ENCODE measurements at places on chromosomes 13 and 19. TPM values are rescaled to one million over a fixed set of nuclear protein-coding genes. Genes with fewer than 3 reads are reported as not detected.

- DNase-seq, result no peak
Measured at GRCh38 chr13:35549481-35549880, 73.0 kb upstream of the MAB21L1 start.

- DNase-seq, result no peak
Measured at GRCh38 chr13:65217471-65217995, 2012.6 kb downstream of the PCDH9 start.

DNA sequence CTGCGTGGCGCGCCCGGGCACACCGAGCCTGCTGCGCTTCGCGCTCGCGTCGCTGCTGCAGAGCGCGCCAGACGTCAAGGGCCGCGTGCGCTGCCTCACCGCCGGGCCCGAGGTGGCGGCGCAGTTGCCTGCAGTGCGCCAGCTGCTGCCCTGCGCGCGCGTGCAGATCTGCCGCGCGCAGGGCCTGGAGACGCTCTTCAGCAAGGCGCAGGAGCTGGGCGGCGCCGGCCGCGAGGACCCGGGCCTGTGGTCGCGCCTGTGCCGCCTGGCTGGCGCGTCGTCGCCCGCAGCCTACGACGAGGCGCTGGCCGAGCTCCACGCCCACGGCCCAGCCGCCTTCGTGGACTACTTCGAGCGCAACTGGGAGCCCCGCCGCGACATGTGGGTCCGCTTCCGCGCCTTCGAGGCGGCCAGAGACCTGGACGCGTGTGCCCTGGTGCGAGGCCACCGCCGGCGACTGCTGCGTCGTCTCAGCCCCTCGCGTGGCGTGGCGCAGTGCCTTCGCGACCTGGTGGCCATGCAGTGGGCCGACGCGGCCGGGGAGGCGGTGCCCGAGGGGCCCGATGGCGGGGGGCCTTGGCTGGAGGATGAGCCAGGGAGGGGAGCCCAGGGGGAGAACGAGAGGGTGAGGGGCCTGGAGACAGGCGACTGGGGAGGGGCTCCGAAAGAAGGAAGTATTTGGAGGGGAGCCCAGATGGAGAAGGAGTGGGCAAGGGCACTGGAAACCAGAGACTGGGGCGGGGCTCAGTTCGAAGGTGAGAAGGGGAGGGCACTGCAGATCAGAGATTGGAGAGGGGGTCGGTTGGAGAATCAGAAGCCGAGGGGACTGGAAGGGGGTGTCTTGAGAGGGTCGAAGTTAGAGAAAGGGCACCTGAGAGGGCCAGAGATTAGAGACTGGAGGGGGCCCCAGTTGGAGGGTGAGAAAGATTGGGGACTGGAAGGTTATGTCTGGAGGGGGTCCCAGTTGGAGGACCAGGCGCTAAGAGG is 24.7 kb downstream of the ZSWIM9 start:
- no peak for DNase-seq

GRCh38 chr13:51802631-51803418 is 1.1 kb downstream of the DHRS12 start:
- no peak for DNase-seq

- no peak for DNase-seq
Measured at GRCh38 chr13:49567491-49567890, 17.9 kb downstream of the RCBTB1 start.

MEDAG gene
- 5.4 TPM for total RNA-seq

PABPC3 gene
- total RNA-seq, result 0.08 TPM

PSPN gene
- 0.75 TPM for total RNA-seq

PCDH9 gene
- total RNA-seq, result 10.0 TPM

GRCh38 chr13:24618011-24618955 is 61.9 kb upstream of the ATP12A start:
- no peak for DNase-seq

NLRP13 gene
- total RNA-seq, result not detected

- peak; percentile 79 for DNase-seq
Measured at GRCh38 chr19:18589380-18590272, 1.0 kb downstream of the REX1BD start.

DNA sequence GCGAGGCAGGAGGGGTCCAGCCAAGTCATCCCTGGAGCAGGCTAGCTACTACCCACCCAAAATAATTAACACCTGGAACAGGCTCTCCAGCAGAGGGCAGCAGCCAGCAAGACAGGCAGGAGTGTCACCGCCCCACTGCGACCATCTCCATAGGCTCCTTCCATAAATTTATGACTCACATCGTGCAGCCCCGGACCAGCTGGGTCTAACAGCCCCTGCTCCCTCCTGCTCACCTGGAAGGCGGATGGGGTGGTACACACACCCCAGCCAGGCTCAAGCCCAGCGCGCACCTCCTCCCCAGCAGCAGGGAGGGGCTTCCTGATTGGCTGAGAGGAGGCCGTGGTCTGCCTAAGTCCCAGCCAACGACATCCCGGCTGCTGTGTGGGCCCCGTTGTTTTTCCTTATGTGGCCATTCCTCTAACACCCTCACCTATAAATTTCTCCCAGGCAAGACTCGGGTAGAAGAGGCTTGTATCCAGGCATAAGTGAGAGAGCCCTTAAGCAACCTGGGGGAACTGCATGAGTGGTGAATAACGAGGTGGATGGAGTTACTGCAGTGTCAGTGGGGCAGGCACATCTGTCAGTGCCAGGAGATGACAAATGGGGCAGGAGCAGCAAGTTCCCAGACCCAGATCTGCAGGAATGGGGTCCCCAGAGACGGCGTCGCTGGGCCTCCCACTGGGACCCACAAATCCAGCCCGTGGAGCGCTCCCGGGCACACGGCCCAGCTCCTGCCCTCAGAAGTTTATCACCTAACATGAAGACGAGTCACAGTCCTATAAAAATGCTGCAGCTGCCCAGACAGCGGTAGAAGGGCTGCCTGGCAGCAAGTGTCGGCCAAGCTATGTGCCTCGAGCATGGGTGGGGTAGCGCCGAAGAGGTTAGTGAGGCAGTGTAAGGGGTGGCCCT is 43.1 kb downstream of the CEBPG start:
- peak; percentile 72 for DNase-seq

- no peak for DNase-seq
Measured at GRCh38 chr13:70729369-70729768, 621.1 kb upstream of the KLHL1 start.

DNA sequence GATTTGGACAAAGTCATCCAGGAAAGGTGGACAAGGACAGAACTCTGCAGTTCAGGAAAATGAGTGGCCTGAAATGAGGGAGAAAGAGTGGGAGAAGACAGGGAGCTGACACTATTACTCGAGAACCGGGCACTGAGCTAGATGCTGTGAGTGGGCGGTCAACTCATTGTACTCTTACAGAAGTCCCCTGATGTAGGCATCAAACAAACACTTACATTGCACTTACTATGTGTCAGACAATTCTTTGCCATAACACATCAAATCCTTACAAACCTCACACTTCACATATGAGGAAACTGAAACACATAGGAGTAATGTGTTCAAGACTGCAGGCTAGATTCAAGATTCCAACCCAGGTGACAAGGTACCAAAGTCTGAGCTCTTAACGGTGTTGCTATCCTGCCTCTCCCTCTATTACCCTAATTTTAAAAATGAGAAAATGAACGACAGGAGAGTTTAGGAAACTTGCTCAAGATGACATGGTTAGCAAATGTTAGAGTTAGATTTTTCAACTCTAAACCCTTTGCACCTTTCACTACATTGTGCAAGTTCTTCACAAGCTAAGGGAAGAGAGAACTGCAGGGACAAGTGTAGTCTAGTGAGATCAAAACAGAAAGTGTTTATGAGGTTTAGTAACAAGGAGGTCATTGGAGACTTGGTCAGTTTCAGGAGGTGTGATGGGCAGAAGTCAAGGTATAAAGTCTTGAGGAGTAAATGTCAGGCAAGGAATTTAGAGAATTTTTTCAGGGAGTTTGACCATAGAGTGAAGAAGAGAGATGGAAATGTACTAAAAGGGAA is 4.9 kb upstream of the MEDAG start:
- no peak for DNase-seq

- DNase-seq, result no peak
Measured at GRCh38 chr19:19533841-19534240, 4.2 kb upstream of the CILP2 start.

DNA sequence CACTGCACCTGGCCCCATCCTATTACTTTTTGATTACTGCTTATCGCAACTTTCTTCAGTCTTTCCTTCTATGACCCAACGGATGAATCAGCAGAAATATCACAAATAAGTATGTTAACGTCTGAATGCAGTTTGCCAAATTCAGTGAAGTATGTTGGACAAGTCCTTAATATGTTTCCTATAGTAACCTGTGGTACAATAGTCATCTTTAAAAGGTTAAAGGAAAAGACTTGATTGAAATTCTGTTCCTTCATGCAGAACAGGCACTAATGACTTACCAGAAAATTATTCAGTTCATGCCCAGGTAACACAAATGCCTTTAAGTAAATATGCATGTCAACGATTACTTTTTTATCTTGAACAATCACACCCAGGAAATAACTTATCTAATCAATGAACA is 242.6 kb downstream of the KCTD12 start:
- no peak for DNase-seq

DNA sequence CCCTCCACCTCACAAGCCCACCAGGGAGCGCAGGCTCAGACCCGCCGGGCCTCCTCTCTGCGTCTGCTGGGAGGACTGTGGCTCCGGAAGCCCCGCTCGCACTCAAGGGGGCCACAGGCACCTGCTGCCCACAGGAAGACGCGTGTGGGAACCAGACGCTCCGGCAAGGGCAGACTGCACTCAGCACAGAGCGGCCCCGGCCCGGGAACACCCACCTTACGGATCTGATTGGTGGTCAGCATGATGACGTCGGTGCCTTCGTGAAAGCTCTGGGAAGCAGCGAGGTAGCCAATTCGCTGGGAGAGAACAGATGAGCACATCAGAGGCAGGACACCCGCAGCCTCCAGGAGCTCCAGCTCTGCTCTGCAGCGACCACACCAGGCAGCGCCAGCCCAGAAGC is 14.6 kb downstream of the AP3D1 start:
- DNase-seq, result no peak

GRCh38 chr13:110387451-110388107 is 80.5 kb downstream of the COL4A2 start:
- DNase-seq, result peak; percentile 65

DNA sequence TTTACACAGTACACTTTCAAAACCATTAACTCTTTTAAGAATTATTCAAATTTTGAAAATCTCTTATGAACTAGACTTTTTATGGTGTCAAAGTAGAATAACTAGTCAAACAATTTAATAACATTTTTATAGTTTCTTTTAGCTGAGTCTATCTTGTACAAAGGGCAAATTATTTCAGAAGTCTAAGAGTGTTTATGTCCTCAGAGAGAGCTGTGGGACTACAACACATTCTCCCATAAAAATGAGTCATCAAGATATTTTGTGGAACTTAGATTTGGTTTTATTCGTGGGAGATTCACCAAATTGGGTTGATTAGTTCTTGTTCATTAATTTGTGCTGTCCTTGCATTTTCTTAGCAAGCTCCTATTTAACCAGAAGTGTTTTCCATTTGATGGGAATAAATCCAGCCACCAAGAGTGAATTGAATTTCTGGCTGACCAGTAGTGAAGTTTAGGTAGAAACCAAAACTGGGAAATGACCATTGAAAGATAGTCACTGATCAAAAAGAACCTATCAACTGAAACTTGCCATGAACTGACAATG is 291.0 kb downstream of the DLEU7 start:
- no peak for DNase-seq

GRCh38 chr13:113951246-113951999 is 22.5 kb downstream of the C13orf46 start:
- peak; percentile 92 for DNase-seq

- peak; percentile 83 for DNase-seq
Measured at GRCh38 chr19:33245948-33246708, 20.5 kb upstream of the SLC7A10 start.

- no peak for DNase-seq
Measured at GRCh38 chr13:86476656-86477055, 677.4 kb upstream of the SLITRK6 start.

RFPL4AL1 gene
- total RNA-seq, result not detected

GRCh38 chr13:40070357-40070756 is 414.9 kb downstream of the COG6 start:
- DNase-seq, result no peak

DNA sequence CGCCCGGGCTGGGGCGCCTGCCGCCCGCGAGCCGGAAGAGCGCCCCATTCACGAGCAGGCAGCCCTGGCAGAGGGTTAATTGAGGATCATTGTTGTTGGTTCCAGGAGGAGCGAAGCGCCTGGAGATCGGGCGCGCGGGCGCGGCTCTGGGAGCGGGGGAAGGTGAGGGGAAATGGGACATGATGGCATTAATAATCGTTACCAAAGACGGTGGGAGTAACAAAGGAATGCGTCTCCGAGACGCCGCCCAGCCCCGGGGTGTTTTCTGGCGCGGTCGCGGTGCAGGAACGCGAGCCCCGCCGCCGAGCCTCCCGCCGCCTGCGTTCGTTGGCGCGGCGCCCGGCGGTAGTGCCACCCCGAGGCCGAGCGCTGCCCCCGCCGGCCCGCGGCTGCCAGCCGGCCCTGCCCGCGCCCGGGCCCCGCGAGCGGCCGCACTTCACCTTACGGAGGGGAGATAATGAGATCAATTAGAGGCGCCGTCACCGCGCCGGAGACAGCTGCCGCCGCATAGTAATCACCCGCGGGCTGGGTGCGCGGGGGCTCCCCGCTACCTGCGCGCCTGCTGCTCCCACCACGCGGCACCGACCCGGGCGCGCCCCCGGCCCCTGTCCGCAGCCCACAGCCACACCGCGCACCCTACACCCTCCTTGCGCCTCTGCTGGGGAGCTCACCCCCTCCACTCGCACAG is 2.8 kb downstream of the ZNF536 start:
- no peak for DNase-seq

SKA3 gene
- 0.32 TPM for total RNA-seq

DNA sequence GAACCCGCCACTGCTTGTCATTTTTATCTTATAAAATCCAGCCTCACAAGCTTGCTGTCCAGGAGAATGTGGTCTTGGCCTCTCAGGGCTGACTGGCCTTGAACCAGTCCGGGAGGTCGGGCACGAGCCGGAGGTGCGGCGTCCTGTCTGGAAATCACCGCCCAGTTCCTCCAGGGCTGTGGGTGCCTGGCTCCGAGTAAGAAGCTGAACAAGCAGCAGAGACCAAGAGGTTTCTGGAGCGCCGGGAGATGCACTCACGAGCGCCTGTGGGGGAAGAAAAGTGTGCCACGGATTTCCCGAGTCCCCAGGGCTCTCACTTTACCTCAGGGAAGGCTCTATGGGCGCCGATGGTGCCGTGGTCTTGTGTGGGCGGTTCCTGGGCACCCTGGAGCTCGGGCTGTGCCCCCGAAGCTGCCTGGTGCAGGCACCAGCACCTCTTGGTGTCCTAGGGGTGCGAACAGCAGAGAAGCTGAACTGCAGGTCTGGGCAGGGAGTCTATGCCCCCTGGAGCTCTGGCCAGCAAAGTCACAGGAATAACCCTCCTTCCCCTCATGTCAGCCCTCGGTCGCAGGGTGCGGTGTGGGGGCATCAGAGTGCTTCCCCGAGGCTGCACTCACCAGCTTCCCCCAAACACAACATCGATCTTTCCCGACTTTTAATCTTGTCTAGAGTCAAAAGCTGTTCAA is 50.0 kb downstream of the GAS6 start:
- DNase-seq, result peak; percentile 52

TUBA3C gene
- 0.27 TPM for total RNA-seq

Measured in Right ventricle myocardium superior (tissue), 1 donor.